ENCODE measurements at places on chromosomes 11 and 22.

- no peak for DNase-seq
These were observed 154.4 kb downstream of the ETS1 start for GRCh38 chr11:128432926-128433325.

- no peak for DNase-seq
These were observed 882 bp downstream of the CYB5R2 start for GRCh38 chr11:7672276-7672959.

DNA sequence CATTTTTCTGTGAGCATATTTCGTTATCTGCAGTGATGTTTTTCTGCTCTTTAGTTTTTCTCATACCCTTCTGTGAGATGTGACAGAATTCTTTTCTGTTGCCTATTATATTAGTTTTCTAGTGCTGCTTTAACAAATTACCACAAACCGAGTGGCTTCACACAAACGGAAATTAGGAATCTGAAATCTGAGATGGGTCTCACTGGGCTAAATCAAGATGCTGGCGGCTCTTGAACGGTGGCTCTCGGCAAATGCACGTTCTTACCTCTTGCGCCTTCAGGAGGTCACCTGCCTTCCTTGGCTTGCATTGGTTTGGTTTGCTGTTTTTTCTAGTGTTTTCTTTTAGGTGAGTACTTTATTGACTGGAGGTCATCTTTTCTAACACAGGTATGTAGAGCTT, 13.0 kb downstream of the ZBED4 start:
- no peak for DNase-seq

DNA sequence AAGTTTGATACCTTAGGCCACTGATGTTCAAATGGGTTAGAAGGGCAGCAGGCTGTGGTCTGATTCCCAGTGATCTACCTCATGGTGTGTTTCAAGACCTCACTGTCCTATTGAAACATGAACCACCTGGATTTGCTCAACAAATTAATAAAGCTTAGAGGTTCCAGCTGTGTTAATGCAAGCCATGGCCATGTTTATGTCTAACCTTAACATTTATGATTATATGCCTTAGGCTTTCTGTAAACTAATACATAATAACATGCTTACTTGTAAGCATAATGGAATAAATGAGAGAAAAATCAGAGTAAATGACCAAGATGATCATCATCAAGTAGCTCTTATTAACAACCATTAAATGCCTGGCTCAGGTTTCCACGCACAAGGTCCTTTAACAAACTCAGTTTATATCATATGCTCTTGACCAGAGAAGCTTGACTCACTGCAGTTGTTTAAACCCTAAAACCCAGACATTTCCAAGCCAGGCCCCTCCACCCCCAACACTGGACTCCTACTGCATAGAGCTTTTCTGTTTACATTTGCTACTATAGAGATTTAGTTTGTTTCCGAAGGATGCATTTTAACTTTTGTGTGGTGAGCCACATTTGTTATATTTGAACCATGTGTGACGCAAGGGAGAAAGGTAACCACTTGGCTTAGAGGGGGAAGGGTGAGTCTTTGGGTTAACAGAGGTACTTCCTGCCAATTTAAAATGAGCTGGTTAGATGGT, 43.7 kb downstream of the KREMEN1 start:
- no peak for DNase-seq

DNA sequence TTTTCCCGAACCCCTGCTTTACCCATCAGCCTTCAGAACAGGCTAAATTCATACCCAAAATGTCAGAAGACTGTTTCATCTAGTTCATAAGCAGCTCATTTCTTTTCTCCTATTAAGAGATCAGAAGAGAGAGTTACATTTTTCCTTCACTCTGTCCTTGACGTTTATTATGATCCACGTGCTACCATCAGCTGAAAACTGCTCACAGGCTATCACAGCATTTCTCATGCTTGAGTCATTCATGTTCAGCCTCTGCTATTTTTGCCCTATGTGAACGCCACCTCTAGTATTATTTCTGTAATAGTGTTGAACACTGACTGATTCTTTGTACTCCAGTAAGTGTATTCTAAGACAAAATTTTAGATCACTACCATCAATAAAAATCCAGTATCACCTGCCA, 51.9 kb downstream of the SLC1A2 start:
- no peak for DNase-seq

- no peak for DNase-seq
These were observed 279.4 kb downstream of the NTM start for GRCh38 chr11:131649856-131650255.

DNA sequence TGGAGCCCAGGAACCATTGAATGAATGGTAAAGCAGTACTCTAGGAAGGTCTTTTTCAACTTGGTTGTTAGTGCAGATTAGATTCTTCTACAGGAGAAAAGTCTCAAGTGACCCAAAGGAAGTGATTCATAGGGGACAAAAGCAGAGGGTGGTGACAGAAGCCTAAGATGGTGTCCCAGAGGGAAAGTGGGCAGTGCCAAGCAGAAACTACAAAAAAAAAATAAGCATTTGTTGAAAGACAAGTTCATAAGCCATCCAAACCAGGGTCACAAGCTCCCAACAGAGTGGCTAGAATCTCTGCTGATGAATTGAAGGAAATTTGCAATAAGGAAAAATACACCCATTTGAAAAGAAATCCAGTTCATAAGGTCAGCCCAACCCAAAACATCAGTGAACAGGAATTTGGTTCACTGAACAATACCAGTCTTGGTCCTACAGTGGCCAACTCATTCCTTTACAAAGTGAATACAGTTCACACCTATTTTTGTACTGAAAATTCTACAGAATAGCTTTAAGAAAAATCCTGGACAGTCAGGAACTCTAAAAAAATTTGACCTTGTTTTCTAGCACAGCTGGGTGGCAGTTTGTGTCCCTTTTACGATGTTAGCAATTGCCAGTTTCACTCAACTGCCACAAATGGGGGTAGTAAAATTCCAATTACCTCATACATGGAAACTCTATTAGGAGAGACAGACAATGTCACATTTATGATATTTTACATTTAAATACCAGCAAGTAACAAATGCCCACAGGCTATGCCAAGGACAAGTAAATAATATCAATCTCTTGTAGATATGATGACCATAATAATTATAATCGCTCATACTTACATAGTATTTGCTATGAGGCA, 21.6 kb upstream of the NUP160 start:
- no peak for DNase-seq

DNA sequence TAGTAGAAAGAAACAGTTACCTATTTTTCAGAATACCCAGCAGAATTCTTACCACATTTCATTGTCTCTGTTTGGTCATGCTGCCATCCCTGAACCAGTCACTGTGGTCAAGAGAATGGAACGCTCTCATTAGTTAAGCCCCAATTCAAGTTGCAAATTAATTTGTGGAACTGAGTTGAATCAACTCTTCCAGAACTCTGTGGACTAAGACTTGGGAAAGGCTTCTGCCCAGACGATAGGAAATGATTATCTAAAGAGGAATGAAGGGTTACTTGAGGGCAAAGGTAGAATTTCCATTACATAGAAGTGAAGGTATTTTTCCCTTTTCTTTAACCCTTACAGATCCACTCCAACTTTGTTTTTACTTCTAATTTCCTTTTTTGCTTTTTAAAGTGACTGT, 286.4 kb downstream of the DYNC2H1 start:
- DNase-seq, result no peak

Data from stimulated activated CD4-positive, alpha-beta T cell treated with anti-CD3 and anti-CD28 coated beads, Interleukin-12 subunit alpha, Interleukin-12 subunit beta, amount 100 ng/mL, for 24 hours (primary cell).